Stimulated activated CD4-positive, alpha-beta T cell treated with anti-CD3 and anti-CD28 coated beads, Interleukin-1b, Interleukin-23, amount 100 ng/mL, for 24 hours (primary cell): ENCODE measurements at places on chromosomes 5 and 9.

- no peak for DNase-seq
Measured at GRCh38 chr9:26779062-26779461, 113.5 kb downstream of the CAAP1 start.

DNA sequence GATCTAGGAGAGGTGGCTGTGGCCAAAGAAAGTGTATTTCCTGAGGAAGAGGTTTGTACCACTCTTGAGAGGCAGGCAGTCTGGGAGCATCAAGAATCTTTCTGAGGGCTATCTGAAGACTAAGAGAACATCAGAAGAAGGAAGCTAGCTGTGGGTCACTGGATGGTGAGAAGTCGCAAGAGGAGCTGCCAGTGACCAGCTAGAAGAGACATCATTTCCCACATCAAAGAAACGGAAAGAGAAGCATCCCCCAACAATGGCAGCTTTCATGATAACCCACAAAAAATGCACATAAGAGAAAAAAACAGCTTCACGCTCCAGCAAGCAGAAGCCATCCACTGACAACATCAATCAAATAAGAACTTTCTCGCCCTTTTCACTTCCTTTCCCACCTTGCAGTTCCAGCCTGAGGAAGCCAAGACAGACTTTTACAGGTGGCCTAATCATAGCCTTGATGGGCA, 25.0 kb upstream of the CEP78 start:
- DNase-seq, result no peak

- no peak for DNase-seq
Measured at GRCh38 chr9:127250896-127251391, 13.6 kb upstream of the GARNL3 start.

DNA sequence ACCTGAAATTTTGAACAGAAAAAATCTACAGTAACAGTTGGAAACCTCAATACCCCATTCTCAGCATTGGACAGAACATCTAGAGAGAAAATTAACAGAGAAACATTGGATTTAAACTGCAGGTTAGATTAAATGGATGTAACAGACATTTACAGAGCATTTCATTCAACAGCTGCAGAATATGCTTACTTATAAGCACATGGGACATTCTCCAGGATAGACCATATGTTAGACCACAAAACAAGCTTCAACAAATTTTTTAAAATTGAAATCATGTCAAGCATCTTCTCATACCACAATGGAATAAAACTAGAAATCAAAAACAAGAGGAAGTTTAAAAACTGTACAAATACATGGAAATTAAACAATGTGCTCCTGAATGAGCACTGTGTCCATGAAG, 316.3 kb downstream of the FAM170A start:
- DNase-seq, result no peak

GRCh38 chr5:163623986-163624385, 118.6 kb downstream of the MAT2B start:
- DNase-seq, result no peak

GRCh38 chr5:25488119-25488518, 843.3 kb upstream of the CDH10 start:
- DNase-seq, result no peak

GRCh38 chr9:78316166-78316892, 19.4 kb downstream of the PSAT1 start:
- DNase-seq, result no peak

DNA sequence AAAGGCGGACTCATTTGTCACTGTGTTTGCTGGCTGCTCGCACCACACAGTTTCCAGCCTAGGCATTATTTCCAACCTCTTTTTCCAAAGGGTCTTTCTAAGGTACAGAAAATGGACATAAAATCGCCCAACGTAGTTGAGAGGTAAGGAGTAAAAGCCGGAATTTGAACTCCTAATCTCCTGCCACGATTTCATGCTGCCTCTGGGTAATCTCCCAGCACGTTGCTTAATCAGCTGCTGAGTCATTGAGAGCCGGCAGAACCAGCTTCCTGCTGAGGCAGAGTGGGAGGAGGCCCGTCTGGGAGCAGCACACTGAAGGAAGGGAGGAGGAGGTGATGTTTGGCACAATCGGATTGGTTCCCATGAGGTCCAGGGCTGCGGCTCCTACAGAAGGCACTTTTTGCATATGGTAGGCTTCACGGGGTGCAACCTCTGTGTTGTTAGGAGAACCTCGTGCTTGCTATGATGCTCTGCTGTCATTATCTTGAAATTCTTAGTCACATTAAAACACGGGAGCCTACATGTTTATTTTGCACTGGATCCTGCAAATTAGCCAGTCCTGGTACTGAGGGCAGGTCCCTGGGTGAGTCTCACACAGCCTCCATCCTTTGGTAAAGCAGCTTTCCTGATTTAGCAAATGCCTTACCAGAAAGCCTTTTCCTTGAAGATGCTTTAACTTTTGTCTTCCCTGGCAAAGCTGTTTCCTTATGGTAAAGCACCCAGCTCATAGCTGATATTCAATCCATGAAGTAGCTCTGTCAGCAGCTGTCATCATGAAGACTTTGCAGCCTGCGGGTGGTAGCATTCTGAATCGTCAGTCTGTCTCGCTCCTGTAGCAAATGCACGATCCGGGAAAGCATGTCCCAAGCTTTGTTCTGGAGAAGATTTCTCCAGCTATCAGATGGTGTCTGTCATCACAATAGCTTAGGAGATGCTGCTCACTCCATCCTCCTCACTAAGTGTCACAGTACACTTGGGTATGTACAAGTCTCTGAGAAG, 191.6 kb upstream of the MSX2 start:
- no peak for DNase-seq

GRCh38 chr9:107180206-107180605, 102.9 kb upstream of the RAD23B start:
- DNase-seq, result no peak

GRCh38 chr9:38089387-38090165, 20.5 kb upstream of the SHB start:
- DNase-seq, result no peak

DNA sequence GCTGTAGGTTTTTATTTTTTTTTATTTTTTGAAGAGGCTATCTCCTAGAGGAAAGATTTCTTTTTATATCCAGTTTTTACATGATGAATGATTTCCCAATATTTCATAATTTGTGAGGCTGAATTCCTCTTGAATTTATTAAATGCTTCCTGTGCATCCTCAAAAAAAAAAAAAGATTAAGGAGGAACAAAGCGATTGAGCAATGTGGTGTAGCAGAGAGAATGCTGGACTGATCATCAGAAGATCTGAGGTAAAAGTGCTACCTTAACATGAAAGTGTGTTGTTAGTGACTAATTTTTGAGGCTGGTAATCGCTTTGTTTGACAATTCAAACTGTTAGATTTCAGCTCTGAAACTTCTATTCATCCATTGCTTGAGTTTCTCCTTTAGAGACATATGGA, 125.1 kb downstream of the ESM1 start:
- DNase-seq, result no peak

GRCh38 chr9:2727966-2728613, 10.8 kb downstream of the KCNV2 start:
- no peak for DNase-seq

- no peak for DNase-seq
Measured at GRCh38 chr5:69078921-69079540, 14.8 kb upstream of the SLC30A5 start.

- no peak for DNase-seq
Measured at GRCh38 chr9:121672213-121672612, 20.8 kb downstream of the DAB2IP start.

DNA sequence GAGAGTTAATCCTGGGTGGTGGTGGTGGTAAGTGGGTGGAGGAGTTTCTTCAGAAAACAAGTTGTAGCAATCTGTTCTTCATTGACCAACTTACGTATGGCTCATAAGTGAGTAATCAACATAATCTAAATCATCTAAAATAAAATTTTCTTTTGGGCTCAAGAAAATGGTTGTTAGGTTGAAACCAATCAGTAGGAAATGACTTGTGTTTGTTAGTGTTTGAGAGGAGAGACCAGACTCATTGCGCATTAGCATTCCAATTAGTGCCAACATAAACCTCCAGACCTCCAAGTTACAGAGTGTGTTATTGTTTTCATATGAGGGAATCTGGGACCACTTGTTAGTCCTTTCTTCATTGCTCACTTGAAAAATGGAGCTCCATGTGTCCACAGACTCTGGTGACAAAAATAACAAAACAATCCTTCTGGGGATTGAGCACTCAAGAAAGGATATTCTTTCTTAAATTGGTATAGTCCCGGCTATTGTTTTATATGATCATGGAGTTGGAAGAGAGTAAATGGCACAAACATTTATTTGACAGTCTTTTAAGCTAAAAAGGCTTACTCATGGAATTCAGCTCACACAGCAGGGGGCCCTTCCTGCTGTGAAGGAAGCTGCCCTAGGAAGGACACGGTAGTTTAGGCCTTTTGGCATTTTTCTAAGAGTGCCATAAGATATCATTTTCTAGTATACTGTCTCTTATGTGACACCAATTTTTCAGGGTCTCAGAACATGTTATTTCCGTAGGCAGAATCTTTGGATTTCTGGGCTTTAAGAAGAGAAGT, 441.1 kb downstream of the EBF1 start:
- no peak for DNase-seq

DNA sequence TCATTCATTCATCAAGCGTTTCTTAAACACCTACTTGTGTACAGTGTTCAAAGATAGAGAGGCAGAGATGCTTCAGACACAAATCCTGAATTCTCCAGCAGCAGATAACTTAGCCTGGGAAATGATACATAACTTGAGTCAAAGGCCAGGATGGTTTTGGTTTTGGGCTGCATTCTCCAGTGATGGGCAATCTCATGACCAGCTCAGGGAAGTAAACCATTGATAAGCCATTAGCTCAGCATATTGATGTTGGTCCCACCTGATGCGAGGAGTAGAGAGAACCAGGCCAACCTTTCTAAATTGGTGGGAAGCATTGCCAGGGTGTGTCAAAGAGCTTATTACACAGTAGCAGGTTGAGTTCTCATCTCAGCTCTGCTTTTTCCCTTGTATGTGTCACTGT, 53.0 kb downstream of the SH3RF2 start:
- no peak for DNase-seq

DNA sequence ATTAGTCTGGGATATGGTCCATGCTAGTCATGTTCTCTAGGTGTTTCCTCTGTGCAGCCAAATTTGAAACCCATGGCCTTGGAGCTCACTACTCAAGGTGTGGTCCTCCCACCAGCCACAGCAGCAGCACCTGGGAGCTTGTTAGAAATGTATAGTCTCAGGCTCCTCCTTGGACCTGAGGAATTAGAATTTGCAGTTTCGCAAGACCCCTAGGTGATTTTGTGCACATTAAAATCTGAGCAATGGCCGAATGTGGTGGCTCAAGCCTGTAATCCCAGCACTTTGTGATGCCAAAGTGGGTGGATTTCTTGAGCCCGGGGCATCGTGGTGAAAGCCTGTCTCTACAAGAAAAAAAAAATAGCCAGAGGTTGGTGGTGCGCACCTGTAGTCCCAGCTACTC, 72.3 kb upstream of the NEK6 start:
- no peak for DNase-seq

DNA sequence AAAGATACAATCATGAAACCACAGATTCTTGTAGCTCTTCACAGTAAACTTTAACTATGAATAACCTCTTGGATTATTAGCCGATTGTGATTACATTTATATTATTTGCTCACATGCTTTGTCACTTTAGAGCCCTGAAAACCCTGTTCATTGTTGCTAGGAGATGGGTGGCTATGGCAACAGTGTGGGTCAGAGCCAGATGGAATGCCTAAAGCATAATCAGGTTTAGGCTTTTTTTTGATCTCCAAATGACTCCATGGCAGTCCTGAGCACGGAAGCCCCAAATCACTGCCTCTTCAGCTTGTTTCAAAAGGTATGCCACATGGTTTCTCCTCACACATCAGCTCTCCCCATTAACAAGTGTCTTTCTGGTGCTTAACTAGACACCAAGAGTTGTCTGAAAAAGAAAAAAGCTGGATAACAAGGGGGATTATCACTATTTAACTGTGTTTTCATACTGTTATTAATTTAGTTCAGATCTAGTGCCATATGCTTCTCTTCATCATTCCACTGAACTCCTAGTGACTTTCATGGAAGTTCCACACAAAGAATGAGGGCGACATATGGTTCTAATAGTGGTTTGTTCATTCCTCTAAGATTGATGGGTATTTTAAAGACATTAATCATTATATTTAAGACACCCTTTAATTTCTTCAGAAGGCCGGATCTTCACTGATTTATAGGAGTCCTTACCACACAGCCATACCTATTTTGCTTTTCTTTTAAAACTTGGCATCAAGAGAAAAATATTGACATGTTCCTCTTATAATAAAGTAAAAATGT, 88.8 kb upstream of the PAM start:
- DNase-seq, result no peak

- DNase-seq, result no peak
Measured at GRCh38 chr5:115180165-115180709, 10.5 kb upstream of the TRIM36 start.

GRCh38 chr5:10501554-10502075, 59.9 kb downstream of the ROPN1L start:
- DNase-seq, result no peak

GRCh38 chr5:67201897-67202549, 5.4 kb upstream of the CD180 start:
- DNase-seq, result no peak

GRCh38 chr5:148186248-148187003, 16.4 kb upstream of the SPINK6 start:
- no peak for DNase-seq

DNA sequence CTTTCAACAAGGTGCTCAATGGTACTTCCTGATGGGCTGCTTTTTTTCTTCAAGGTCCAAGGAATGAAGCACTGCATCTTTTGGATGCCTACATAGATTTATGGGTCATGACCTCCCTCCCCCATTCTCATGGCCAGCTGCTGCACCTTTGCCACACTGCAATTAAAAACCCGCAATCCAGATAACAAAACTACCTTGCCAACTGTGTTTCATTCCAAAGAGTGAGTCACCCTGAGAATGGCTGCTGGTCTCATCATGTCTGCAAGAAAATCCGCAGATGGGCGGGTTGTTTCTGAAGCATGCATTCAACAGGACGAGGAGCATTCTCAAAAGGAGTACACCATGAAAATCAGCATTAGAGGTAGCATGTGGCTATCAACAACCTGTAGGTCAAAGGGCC, 139.8 kb downstream of the ELAVL2 start:
- no peak for DNase-seq

DNA sequence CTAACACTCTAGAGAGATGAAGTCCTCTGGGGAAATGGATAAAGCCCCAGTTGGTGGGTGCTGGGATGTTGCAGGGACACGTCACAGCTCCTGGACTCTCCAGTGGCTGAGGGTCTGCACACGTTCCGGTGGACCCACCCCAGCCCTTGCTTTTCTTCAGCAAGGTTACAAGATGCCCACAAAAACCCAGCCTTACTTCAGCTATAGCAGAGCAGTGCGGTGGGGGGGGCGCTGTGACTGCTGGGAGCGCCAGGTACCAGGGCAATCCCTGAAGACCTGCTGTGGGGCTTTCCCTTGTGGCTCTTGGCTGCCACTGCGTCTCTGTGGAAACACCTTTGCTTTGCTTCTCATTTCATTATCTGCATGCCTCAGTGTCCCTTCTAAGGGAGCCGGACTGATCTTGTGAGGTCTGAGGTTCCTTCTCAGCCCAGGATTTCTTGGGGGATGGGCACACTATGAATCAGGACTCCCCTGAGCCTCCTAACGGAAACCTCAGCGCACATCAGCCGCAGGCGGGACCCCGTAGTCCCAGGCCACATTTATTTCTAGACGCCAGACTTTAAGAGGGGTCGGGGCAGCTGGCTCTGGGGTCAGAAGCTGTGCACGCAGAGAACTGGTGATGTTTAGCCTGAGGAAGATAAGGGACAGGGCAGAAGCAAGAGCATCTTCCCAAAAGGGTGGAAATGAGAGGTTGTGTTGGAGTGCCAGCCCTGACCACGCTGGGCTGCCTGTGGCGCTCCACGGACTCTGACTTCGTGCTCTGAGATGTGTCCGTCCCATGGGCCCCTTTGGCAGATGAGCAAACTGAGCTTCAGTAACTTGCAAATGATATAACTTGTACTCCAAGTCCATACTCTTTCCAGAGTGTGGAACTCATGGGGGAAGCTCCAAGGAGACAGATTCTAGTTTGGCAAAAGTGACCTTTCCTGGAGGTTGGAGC, 106.8 kb downstream of the WNK2 start:
- no peak for DNase-seq
